ENCODE measurements at places on chromosomes 12 and 14.

DNA sequence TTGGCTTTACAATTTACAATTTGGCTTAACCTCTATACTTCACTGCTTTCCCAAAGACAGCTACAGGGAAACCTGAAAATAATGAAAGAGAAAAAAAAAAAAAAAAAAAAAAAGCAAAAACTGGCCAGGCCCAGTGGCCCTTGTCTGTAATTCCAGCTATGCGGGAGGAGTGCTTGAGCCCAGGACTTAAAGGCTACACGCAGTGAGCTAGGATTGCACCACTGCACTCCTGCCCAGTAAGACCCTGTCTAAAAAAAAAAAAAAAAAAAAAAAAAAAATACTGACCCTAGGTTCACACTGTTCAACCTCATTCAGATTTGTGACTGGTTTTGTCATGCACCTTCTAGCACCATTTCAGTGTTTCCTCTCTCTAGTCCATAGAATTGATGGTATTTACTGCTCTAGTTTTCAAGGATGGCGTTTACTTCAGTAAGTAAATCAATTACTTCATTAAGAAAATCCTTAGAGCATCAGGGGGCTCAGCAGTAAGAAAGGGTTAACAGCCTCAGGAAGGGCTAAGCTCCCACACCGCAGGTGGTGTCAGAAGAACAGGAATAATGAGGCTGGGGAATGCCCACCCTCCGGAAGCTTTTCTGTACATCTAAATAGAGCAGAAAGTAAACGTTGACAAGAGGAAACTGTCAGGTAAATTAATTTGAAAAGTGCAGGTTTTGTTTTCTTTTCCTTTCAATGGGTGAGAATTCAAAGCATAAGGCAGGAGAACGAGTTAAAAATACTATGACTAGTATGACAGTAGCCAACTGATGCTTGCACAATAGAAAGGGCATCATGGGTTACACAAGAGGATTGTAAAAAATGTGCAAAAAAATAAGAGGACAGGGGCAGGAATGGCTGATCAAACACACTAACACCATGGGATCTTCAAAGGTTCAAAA is 115.0 kb upstream of the MDM1 start:
- H3K4me1 ChIP-seq = peaks cover 17% of the 10 kb centered on the region
- DNase-seq = no peak
- H3K4me3 ChIP-seq = no peak overlapping the region
- no peak overlapping the region for H3K27ac ChIP-seq
- H3K36me3 ChIP-seq = no peaks in the 10 kb centered on the region

GRCh38 chr14:50477760-50478159 is 54.6 kb downstream of the MAP4K5 start:
- H3K4me3 ChIP-seq = no peak overlapping the region
- peaks cover 10% of the 10 kb centered on the region for H3K36me3 ChIP-seq
- H3K27ac ChIP-seq = no peak overlapping the region
- H3K27me3 ChIP-seq = no peaks in the 10 kb centered on the region

GRCh38 chr14:74735125-74735524 is 22.2 kb downstream of the FCF1 start:
- H3K27me3 ChIP-seq = no peaks in the 10 kb centered on the region
- no peak overlapping the region for H3K27ac ChIP-seq
- no peaks in the 10 kb centered on the region for H3K4me1 ChIP-seq
- no peak overlapping the region for H3K4me3 ChIP-seq
- no peak for DNase-seq

- DNase-seq = no peak
- H3K36me3 ChIP-seq = no peaks in the 10 kb centered on the region
- no peaks in the 10 kb centered on the region for H3K4me1 ChIP-seq
These were observed 459.0 kb downstream of the DPF3 start for GRCh38 chr14:72434856-72435255.

- no peaks in the 10 kb centered on the region for H3K4me1 ChIP-seq
- no peak overlapping the region for H3K27ac ChIP-seq
- H3K36me3 ChIP-seq = no peaks in the 10 kb centered on the region
- no peaks in the 10 kb centered on the region for H3K27me3 ChIP-seq
- H3K4me3 ChIP-seq = no peak overlapping the region
These were observed 232.9 kb downstream of the SPTSSA start for GRCh38 chr14:34229140-34229539.

DNA sequence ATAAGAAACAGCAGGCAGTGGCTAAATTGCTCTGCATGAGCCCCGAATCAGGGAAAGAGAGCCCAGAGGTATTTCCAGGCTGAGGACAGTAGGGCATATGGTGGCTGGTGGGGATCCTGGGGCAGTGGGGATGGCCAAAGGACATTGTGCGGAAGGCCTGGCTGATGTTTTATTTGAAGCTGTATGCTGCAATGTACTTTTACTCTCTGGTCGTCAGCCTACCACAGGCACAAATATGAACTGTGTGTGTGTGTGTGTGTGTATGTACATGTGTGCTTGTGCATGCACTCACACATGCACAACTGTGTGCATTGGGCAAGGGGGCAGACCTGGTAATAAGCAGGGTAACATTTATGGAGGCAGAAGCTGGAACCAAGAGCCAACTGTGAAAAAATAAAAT is 74.7 kb upstream of the GZMB start:
- DNase-seq = no peak
- H3K27me3 ChIP-seq = no peaks in the 10 kb centered on the region
- no peak overlapping the region for H3K27ac ChIP-seq
- no peaks in the 10 kb centered on the region for H3K36me3 ChIP-seq

- no peaks in the 10 kb centered on the region for H3K36me3 ChIP-seq
- peaks cover 30% of the 10 kb centered on the region for H3K4me1 ChIP-seq
- H3K4me3 ChIP-seq = no peak overlapping the region
- no peaks in the 10 kb centered on the region for H3K27me3 ChIP-seq
These were observed 27.3 kb downstream of the CCDC88C start for GRCh38 chr14:91390165-91390778.

DNA sequence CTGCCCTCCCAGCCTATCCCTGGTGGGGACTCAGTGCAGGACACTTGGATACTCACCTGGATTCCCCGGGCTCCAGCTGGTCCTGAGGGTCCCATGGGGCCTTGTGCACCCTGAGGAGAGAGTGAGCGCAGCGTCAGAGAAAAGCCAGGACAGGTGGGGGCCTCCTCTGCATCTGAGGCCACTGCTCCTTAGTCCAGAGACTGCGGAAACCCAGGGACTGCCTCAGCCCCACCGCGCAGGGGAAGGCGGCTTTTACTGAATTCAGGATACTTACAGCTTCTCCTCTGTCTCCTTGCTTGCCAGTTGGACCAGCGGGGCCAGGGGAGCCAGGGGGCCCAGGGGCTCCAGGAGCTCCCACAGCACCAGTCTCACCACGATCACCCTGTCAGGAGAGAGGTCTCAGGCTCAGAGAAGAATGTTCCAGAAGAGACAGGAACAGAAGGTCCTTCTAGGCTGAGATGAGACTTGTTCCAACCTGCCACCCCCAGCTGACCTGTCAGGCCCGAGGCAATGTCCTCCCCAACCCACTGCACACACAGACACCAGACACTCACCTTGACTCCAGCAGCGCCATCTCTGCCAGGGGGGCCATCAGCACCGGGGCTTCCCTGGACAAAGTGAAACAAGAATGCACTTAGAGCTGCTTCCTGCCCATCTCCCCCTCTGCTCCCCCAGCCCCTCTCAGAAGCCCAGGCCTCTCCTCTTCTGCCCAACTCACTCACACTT is 13.8 kb downstream of the TMEM106C start:
- no peaks in the 10 kb centered on the region for H3K4me1 ChIP-seq
- no peak overlapping the region for H3K27ac ChIP-seq
- H3K36me3 ChIP-seq = no peaks in the 10 kb centered on the region
- no peaks in the 10 kb centered on the region for H3K27me3 ChIP-seq
- no peak for DNase-seq

DNA sequence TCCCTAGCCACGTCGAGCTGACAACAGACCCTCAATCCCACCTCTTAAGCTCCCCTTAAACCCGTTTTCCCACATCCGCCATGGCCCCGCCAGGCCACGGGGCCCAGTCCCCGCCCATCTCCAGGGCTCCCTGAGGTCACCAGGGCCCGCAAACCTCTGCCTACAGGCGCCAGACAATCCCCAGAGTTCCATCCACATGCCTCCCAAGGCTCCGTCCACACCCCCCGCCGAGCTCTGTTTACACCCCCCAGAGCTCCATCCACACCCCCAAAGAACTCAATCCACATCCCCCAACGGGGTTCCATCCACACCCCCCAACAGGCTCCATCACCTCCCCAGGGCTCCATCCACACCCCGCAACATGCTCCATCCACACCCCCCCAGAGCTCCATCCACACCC is 9.2 kb downstream of the JAG2 start:
- H3K27me3 ChIP-seq = no peaks in the 10 kb centered on the region
- no peak for DNase-seq
- peaks cover 6% of the 10 kb centered on the region for H3K36me3 ChIP-seq

DNA sequence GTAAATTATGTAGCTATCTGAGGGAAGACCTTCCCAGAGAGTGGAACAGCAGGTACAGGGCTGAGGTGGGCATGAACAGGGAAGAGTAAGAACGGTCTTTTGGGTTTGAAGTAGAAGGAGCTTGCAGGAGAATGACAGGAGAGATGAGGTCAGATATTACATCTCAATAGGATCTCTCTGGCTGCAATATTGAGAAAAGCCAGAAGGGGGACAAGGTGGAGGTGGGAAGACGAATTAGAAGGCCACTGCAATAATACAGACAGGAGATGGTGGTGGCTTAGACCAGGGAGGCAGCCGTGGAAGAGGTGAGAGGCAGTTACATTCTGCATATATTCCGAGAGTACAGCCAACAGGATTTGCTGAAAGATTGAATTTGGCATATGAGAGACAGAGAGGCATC is 310.2 kb downstream of the APAF1 start:
- no peak overlapping the region for H3K27ac ChIP-seq
- no peaks in the 10 kb centered on the region for H3K27me3 ChIP-seq

DNA sequence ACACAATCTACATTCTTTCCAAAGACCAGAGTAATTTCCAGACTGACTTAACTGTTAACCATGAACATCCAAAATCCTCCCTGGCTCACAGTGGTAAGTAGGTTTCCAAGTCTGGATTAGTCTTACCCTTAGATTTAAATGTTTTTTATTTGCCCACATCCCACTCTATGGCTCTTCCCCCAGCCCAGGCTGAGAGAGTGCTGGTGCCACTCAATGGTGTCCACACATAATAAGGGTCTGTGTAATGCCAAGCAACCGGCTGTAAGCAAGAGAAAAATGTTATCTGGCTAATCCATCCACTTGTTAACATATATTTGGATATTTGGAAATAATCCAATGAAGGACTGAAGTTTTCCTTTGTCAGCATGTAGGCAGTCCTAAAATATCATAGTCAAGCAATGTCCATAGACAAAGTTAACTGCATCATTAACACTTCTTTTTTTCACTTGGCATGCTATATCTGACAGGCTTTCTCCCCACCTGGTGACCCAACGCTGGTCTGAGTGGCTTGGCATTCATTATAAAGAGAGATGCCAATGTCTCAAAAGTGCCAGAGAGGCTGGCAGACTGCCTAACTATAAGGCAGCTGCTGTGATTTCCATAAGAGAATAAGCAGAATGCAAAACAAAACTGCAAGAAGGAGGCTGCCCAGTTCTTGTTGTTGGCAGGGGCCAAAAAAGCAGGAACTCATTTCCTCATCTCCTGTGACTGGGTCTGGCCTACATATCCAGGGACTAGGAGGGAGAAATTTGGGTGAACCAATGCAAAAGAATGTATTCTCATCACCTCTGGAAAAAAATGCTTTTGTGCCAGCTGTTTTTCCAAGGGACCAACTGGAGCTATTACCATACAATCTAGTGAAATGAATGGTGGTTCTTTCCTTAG is 13.9 kb upstream of the HOXC13 start:
- H3K4me3 ChIP-seq = no peak overlapping the region
- H3K4me1 ChIP-seq = no peaks in the 10 kb centered on the region
- no peaks in the 10 kb centered on the region for H3K36me3 ChIP-seq
- no peak overlapping the region for H3K27ac ChIP-seq
- no peak for DNase-seq

GRCh38 chr14:19902409-19902808 is 18.0 kb upstream of the OR4K5 start:
- no peaks in the 10 kb centered on the region for H3K4me1 ChIP-seq
- no peak overlapping the region for H3K4me3 ChIP-seq
- H3K36me3 ChIP-seq = no peaks in the 10 kb centered on the region
- no peaks in the 10 kb centered on the region for H3K27me3 ChIP-seq

DNA sequence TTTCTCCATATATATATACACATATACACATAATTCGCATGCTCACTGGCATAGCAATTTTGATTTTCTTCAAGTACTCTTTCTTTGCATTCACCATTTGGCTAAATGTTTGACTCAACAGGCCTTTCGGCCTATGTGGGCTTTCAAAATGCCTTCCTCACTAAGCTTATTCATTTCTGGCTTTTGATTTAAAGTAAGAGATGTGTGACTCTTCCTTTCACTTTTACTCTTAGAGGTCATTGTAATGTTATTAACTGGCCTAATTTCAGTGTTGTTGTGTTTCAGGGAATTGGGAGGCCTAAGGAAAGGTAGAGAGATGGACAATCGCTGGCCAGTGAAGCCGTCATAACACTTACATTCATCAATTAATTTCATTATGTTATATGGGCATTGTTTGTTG is 14.5 kb upstream of the KLRD1 start:
- DNase-seq = no peak
- H3K4me3 ChIP-seq = no peak overlapping the region
- no peak overlapping the region for H3K27ac ChIP-seq
- H3K36me3 ChIP-seq = no peaks in the 10 kb centered on the region
- H3K4me1 ChIP-seq = no peaks in the 10 kb centered on the region
- no peaks in the 10 kb centered on the region for H3K27me3 ChIP-seq

DNA sequence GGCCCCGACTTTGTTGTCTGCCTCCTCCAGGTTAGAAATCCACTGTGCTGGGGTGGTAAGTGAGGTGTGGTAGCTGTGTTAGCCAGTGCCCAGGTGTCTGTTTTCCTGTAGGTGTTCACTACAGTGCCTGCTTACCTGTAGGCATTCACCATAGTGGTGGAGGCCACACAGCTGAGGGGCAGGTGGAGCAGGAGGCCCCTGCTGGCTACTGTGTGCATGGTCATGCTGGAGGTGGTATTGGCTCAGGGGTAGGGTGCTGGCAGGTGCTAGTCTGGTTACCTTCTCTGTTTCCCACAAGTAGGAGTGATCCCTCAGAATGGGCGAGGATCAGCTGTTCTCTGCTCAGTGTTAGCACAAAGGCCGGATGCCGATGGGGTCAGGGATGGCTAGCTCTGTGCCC is 217.3 kb downstream of the SYT10 start:
- H3K36me3 ChIP-seq = no peaks in the 10 kb centered on the region
- H3K4me1 ChIP-seq = no peaks in the 10 kb centered on the region
- H3K27me3 ChIP-seq = no peaks in the 10 kb centered on the region
